ENCODE measurements at places on chromosomes 16 and 17.

DNA sequence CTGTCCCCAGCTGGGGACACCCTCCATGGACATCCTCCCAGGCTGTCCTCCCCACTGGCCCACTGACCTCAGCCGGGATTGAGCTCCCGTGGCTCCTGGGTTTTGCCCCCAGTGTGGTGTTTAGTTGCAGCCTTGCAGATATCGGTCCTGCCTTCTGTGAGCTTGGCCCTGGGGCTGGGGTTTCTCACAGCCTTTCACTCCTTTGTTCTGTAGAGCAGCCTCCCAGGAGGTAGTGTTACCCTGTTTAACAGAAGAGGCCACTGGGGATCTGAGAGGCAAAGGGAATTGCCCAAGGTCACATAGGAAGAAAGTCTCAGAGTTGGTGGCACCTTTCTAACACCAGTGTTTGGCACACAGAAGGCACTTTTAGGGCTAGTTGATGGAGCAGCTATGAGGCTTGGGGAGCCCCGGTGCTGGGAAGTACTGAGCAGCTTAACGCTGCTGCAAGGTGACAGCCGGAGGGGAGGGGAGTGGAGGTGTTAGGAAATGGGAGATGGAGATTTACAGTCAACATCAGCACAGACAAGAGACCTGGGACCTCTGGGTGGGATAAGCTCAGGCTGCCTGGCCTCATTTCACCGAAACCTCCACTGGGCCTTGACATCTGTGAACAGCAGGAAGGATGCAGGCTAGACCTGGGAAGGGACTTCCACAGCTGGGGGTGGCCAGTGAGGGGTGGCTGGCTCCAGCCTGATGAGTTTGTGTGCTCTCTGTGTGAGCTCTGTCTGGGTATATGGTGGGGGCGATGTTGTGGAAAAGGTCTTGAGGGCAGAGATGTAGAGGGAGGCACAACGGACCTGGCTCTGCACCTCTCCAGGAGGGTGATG, 26.1 kb downstream of the CACNA1G start:
- DNase-seq = no peak

DNA sequence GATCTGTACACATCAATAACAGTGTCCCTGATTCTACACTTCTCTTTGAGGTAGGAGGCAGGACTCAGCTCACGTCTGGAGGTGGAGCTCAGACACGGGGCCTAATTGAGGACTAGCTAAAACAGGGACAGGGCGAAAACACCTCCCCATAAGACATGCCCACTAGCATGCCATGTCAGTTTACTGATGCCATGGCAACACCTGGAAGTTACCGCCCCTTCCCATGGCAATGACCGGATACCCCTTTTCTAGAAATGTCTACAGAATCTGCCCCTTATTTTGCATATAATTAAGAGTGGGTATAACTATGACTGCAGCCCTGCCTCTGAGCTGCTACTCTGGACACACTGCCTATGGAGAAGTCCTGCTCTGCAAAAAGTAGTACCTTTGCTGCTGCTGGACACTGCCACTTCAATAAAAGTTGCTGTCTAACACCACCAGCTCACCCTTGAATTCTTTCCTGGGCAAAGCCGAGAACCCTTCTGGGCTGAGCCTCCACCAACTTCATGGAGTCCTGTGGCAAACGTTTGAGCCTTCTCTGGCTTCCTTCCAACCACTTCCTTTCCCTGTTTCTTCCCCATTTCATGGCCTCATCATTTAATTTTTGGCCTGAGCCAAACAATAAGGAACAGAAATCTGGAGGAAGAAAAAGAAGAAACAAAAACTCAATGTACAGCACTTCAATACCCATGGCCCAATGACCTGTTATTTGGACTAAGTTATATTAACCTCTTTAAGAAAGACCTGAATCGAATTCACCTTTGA, 21.0 kb downstream of the PHB1 start:
- no peak for DNase-seq

DNA sequence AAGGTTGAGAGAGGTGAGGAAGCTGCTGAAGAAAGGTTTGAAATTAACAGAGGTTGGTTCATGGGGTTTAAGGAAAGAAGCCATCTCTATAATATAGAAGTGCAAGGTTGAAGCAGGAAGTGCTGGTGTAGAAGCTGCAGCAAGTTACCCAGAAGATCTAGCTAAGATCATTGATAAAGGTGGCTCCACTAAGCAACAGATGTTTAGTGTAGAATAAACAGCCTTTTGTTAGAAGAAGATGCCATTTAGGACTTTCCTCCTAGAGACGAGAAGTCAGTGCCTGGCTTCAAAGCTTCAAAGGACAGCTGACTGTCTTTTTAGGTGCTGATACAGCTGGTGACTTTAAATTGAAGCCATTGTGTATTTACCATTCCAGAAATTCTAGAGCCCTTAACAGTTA, 29.3 kb downstream of the GOSR1 start:
- no peak for DNase-seq

DNA sequence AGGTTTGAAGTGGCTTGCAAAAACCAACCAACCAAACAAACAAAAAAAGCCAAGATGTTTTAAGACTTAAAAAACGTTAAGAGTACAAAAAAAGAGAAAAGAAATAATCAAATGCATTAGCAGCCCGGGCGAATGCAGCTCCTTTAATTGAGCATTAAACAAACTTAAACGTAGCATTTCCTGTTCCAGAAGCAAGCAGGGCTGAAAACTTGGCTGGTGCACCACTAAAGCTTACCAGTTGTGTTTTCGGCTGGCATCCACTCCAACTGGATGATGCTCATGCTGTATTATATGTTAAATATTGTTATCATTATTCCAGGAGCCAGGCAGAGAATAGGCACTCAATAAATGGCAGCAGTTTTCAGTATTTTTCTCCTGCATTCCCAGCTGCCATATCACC, 45.1 kb downstream of the IRX6 start:
- DNase-seq = no peak

GRCh38 chr16:72921106-72921505, 126.8 kb downstream of the ZFHX3 start:
- DNase-seq = no peak

DNA sequence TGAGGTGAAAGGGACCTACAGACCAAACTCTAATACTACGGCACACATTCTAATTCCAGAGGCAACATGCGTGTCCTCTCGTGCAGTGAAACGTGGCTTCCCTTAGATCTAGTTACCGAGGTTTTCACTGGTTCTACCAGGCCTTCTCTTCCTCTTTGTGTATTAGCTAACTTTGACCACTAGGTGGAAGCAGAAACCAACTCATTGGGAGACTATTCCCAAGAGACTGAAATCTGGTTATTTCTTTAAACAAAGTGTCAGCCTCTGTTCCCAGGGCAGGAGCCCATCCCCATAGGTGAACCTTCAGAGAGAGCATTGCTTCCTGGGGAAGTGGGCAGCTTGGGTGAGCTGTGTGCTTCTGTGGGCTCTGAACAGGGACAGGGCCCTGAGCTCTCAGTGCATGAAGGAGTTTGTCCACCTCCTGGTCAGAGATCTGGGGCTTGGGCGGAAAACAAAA, 19.7 kb upstream of the RCVRN start:
- peak; percentile 6 for DNase-seq

- DNase-seq = no peak
Observed at GRCh38 chr16:88309908-88310265, 72.9 kb upstream of the ZNF469 start.

- DNase-seq = no peak
Observed at GRCh38 chr17:42774066-42774745, 957 bp downstream of the VPS25 start.

DNA sequence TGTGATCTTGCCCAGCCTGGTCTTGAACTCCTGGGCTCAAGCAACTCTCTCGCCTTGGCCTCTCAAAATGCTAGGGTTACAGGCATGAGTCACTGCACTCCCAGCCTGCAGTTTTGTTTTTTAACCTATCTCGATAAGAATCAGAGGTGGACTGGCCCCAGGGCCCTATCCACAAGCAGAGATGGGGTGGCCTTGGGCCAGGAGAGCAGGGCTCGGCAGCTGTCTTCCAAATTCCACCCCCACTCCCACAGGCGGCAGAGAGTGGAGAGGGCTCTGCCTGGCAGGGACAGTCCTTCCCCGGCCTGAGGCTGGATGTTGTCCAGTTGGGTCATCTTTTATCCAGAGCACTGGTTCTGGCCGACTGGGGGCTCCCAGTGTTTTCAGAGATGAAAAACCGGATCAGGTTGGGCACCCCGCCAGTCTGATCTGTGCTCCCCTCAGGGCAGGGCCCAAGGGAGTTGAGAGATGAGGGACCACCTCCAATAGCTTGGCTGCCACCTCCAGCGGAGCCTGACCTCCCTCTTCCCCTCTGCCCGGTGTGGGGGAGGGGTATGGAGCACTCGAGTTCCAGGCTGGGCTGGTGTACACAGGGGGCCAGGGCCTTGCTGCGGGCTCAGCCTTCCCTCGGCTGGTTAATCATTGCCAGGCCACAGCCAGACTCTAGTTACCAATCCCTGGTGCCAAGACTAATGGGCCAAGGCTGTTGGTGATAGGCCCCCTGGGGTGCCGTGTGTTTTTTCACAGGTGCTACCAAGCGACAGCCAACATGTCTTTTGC, 30.3 kb upstream of the MYO15B start:
- DNase-seq = no peak

DNA sequence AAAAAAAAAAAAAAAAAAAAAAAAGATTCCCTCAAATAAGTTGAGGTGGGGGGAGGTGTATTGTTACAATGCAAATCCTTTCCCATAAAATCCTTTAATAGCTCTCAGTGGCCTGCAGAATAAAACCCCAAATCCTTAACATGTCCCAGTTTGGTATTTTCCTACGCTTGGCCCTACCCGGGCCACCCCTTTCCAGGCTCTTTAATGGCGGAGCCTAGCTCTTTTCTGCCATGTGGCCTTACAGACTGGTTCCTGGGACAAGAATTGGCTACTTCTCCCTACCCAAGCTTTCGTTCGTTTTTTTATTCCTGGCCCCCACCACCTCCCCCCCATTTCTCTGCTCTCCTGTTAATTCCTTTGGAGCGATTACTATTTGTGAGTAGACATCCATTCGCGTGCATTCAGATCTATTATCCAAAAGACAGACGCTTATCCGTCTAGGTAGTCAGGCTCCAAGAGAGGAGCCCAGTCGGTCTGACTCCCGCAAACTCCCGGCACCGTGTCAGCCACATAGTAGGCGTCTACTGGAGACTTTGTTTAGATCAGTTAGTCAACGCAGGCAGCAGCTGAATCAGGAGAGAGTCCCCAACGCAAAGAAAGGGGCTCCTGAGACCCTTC, 813 bp upstream of the THAP11 start:
- DNase-seq = no peak

- DNase-seq = no peak
Observed at GRCh38 chr16:70676675-70677498, 9.0 kb downstream of the MTSS2 start.

- no peak for DNase-seq
Observed at GRCh38 chr17:58823051-58823525, 67.4 kb downstream of the PPM1E start.

GRCh38 chr16:73415286-73415685, 367.4 kb upstream of the ZFHX3 start:
- no peak for DNase-seq

- DNase-seq = no peak
Observed at GRCh38 chr16:15599303-15600070, 43.5 kb downstream of the MARF1 start.

- DNase-seq = no peak
Observed at GRCh38 chr17:76943781-76944213, 75.6 kb downstream of the MGAT5B start.

GRCh38 chr17:40486522-40487370, 14.7 kb downstream of the TNS4 start:
- no peak for DNase-seq

DNA sequence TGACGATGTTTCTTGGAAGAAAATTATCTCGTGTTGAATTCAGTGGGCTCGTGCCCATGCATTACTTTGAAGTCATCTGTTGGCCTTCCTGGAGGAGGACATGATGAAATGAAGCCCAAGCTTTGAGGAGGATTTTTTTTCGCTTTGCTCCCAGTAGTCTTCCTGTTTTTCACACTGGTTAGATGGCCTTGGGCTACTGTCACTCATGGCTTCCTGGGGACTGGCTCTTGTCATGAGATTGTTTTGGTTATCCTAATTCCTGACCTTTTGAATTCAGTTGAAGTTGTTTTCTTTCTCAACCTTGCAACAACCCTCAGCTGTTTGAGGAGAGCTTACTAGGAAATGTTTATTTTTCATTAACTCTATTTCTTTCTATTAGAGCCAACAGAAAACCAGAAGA, 430.7 kb downstream of the HS3ST3B1 start:
- no peak for DNase-seq

DNA sequence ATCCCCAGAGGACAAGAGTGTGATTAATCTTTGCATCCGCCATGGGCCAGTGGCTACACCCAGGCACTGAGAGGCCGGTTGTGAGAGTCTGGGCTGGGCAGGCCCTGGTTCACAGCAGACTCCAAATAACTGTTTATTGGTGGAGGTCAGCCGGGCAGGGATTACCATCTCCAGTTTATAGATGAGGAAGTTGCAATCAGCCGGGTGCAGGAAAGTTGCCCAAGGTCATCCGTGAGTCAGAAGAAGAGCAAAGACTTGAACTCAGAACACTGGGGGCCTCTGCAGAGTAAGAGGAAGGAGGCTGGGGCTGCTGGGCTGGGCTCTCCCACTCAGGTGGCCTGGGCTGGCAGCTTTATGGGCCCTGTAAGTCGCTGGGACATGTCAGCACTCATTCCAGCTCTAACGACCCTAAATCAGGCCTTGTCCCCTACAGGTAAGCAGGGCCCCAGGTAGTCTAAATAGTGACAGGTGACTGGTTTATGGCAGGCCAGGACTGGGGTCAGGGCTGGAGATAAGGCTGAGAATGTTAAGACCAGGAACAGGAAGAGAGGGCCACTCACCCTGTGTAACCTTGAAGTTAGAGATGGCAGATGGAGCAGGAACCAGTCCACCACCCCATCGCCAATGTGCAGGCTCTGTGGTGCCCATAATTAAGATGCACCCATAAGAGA, 2.1 kb upstream of the CA4 start:
- no peak for DNase-seq

DNA sequence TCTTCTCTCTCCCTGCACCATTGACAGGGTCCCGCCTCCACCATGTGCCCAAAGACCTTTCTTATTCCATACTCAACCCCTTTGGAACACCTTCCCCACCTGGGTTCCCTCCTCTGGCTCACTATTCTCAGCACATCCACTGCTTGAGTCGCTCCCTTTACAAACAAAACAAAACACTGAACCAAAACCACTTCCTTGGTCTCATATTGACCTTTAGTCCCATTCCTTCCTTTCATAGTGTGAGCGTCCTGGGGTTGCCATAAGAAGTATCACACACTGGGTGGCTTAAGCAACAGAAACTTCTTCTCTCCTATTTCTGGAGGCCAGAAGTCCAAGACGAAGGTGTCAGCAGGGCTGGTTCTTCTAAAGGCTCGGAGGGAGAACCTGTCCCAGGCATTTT, 6.1 kb upstream of the TNRC6C start:
- DNase-seq = no peak

DNA sequence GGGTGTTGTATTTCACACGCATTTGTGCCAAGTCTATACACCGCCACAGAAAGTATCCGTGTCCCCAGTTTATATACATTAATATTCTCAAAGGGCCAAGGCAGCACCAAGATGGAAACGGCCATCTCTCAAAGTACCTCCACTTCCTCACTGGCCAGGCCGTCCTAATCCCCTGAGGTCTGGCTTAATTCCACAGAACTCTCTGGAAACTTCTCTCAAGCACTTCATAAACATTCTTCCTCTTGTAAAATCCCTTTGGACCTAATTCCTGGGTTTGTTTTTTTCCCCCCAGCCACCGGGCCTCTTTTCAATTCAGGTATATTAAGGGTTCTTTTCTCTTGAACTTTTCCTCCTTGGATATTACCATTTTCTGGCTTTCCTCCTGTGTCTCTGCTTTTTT, 5.1 kb upstream of the ERN1 start:
- DNase-seq = no peak
